ENCODE measurements at places on chromosomes 5 and 9.

GRCh38 chr5:154840435-154841272 is 9.7 kb downstream of the FAXDC2 start:
- DNase-seq, result no peak

GRCh38 chr9:112971415-112971814 is 40.6 kb downstream of the ZNF883 start:
- DNase-seq, result no peak

DNA sequence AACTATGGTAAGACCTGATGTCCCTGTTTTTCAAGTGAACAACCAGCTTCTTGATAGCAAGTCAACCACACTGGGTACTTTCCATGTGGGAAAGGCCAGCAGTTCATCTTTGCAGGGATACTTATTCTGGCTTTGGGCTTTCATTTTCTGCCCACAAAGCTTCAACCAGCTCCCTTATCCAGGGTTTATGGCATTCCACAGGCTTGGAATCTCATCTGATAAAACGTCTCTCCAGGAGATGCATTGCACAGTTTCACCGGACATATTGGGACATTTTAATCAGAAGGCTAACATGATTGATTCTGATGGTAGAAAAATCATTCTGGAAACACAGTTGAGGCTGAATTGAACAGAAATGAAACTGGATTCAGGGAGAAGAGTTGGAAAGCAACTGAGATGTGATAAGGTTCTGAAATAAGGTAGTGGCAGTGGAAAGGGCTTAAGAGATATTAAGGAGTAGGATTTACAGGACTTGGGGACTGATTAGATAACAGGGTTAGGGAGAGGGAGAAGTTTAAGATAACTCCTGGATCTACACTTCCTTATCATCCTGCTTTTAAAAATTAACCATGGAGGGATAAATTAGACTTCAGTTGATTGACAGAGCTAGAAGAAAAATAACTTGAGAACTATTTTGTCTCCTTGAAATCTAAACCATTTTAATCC is 195.8 kb upstream of the FBXL7 start:
- DNase-seq, result no peak

- DNase-seq, result no peak
Observed at GRCh38 chr5:95670568-95670967, 12.2 kb downstream of the SPATA9 start.

DNA sequence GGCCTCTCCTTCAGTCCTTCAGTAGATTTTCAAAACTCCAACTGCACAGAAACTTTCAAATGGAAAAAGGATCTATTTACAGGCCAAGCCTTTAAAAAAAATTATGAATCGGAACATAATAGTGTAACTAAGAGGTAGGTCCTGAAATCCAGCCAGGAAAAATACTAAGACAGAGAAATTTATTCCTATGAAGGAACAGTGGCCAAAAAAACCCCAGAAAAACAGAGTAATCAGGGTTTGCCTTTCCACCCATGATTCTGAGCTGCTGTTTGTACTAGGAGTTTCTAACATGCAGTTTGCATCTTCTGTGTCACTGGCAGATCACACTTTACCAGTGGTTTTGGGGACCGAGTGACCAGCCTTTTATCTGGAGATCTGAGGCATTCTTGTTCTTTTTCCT is 93.1 kb upstream of the TMED7 start:
- DNase-seq, result no peak
